ENCODE measurements at places on chromosomes 7 and 10.

- DNase-seq: peak; percentile 74
Measured at GRCh38 chr7:36037121-36037662, 115.9 kb upstream of the EEPD1 start.

DNA sequence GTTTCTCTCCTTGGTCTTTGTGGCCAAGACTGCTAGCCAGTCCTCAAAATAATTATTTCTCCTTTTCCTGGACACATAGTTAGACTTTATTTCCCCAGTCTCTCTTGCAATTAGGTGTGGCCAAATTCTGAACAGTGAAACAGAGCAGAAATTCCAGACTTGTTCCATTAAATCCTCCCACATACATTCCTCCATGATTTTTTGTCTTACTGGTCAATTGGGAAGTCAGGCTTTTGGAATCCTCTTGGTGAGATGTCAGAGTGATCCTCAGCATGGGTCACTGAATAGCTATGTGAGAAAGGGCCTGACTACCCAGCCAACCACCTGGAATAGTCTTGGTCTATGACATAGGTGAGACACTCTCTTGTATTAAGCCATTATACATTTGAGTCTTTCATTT, 164.2 kb downstream of the DGKI start:
- no peak for DNase-seq

DNA sequence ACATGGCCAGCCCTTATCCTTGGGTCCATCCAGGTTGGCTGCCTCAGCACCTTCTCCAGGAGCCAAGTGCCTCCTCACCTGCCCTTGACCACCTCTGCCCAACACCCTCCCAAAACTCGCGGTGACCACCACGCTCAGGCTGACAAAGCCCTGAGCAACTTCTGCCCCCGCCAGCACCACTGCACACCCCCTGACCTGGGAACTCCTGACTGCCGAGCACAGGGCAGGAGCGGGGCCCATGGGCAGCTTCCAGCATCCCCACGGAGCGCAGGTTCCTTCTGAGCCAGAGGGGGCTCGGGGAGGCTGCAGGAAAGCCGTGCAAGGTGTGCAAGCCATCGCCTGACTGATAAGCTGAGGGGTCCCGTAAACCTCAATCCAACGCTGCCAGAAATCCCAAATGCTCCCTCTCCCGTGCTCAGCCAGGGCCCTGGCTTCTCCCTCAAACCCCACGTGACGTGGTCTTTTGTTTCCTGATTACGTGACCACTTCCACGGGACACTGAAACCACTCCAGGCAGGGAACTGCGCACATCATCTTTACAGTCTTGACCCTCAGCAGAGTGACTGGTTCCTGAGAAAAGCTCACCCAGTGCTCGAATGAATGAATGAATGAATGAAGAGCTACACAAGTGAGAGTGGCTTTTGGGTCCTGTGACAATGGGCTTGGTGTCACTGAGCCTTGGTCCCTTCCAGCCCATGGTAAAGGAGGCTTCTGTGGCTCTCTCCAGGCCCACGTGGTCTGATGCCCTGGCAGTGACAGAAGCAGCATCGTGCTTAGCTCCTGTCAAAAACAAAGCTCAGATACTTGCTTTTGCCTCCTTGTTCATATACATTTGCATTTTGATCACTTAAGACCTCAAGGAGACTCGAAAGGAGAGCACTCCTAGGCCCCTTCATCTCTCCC, 249.8 kb upstream of the PPP2R2D start:
- DNase-seq: no peak

DNA sequence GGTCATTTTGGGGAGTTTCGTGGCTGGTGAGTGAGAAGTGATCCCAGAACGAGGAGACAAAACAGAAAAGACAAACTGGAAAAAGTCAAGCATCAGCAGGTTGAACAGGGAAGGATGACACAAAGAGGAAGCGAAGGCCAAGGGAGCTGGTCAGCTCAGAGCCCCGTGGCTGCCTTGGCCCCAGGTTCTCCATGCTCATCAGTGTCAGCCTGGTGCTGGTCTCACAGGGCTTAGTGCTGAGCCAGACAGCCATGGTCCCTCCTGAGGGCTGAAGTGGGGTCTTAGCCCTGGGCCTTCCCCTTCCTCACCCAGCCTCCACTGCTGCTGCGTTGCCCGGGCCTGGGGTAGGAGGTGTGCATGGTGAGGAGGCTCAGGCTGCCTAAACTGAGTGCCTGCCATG, 183.6 kb downstream of the PFKFB3 start:
- DNase-seq: no peak

GRCh38 chr7:92567460-92567859, 22.7 kb downstream of the FAM133B start:
- no peak for DNase-seq

DNA sequence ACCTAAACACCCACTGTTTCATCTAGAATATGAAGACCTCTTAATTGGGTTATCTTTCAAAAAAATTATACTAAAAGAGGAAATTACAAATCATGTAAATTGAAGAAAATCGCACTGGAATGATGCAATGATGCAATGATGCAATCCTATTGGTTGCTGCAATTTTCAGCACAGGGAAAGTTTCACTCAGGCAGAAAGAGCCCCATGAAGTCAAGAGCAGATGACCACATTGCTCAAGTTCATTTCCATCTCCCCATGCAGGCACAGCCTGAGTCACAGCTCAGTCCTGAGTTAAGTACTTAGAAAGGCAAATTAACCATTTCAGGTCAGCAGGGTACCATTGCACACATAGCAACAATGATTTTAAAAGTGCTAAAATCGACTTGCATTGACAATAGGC, 180.3 kb upstream of the MYO3A start:
- DNase-seq: no peak

GRCh38 chr7:147411096-147411495, 1179.5 kb upstream of the C7orf33 start:
- no peak for DNase-seq

- DNase-seq: no peak
Measured at GRCh38 chr7:80440883-80441282, 71.0 kb downstream of the GNAT3 start.

DNA sequence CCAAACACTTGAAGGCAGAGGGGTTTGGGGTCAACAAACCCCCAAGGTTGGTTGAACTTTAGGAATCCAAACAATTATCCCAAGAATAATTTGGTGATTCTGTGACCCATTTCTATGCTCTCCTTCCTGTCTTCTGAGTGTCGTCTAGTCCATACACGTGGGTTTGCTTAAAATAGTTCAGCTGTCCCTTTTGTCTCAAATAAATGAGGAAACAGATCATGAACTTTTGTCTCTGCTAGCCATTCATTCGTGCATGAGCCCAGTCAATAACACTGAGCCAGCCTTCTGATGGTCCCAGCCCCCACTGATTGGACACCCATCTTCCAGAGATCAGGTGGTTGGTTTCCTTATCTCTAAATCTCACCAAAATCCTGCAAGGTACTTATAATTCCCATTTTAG, 255.4 kb downstream of the PRPF18 start:
- DNase-seq: no peak

DNA sequence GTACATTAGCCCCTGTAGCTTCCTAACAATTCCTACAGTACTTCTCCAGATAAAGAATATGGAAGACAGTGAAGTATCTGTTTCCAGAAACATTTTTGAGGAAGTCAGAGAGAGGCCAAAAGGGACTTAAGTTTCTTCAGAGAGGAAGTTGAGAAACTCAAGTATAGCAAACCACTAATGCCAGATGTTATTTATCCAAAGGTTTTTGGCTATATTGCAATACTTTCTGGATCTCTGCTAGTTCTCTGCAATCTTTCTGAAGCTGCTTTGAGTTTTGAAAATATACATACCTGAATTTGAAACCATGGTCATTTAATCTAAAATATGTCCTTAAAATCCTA, 64.7 kb downstream of the BICC1 start:
- no peak for DNase-seq

GRCh38 chr10:60397792-60398191, 8.1 kb upstream of the ANK3 start:
- no peak for DNase-seq

Measured in femur (tissue), 1 donor.